ENCODE measurements at places on chromosomes 12 and 14.
A peak's percentile ranks its signal among the peaks of the same experiment; 100 is the strongest.

DNA sequence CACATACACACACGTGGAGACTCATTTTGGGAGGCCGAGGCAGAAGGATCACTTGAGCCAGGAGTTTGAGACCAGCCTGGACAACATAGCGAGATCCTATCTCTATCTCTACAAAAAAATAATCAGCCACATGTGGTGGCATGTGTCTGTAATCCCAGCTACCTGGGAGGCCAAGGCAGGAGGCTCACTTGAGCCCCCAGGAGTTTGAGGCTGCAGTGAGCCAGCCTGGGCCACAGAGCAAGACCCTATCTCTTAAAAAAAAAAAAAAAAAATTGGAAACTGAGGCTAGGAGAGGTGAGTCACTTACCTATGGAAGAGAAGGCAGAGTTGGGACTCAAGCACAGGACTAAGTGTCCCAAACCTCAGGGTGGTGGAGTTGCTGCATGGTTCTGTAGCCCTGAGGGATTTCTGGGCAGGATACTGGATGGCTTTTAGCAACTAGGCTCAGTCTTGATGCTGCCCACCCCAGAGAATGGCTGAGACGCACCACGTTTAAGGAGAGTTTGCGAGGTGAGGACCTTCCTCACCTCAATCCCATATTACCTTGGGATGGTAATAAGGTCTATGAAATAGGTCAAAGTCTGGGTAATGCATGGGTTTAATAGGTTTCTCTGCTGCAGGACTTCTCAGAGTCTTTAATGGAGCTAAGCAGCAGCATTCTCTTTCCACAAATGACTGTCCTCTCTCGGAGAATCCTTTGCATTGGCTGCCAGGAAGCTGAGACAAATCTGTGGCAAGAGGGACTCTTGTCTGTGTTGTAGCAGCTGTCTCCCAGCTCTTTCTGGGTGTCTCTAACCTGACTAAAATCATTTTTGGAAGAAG, 35.6 kb downstream of the SH2B3 start:
- H3K36me3 ChIP-seq: peaks cover 52% of the 10 kb centered on the region
- peak overlapping the region; percentile 47 for H3K27ac ChIP-seq
- no peak overlapping the region for H3K4me3 ChIP-seq

GRCh38 chr12:56995930-56996496, 10.3 kb downstream of the ZBTB39 start:
- no peaks in the 10 kb centered on the region for H3K36me3 ChIP-seq
- H3K4me3 ChIP-seq: no peak overlapping the region
- peaks cover 11% of the 10 kb centered on the region for H3K4me1 ChIP-seq
- H3K27ac ChIP-seq: no peak overlapping the region

GRCh38 chr12:110543252-110543959, 39.7 kb downstream of the PPTC7 start:
- peaks cover 27% of the 10 kb centered on the region for H3K4me1 ChIP-seq
- peak overlapping the region; percentile 86 for H3K27ac ChIP-seq
- no peak overlapping the region for H3K4me3 ChIP-seq
- DNase-seq: peak; percentile 80

GRCh38 chr12:96878704-96879103, 28.4 kb upstream of the NEDD1 start:
- H3K27me3 ChIP-seq: no peaks in the 10 kb centered on the region
- H3K27ac ChIP-seq: no peak overlapping the region
- H3K36me3 ChIP-seq: no peaks in the 10 kb centered on the region
- no peak overlapping the region for H3K4me3 ChIP-seq
- H3K4me1 ChIP-seq: no peaks in the 10 kb centered on the region
- DNase-seq: no peak

GRCh38 chr12:11758510-11759493, 109.3 kb downstream of the ETV6 start:
- H3K4me3 ChIP-seq: no peak overlapping the region
- peaks cover 80% of the 10 kb centered on the region for H3K4me1 ChIP-seq
- no peaks in the 10 kb centered on the region for H3K27me3 ChIP-seq
- peak; percentile 80 for DNase-seq

GRCh38 chr14:104132981-104133380, 5.4 kb upstream of the KIF26A start:
- no peak overlapping the region for H3K27ac ChIP-seq
- peaks cover 29% of the 10 kb centered on the region for H3K4me1 ChIP-seq
- DNase-seq: no peak
- no peaks in the 10 kb centered on the region for H3K36me3 ChIP-seq
- H3K4me3 ChIP-seq: no peak overlapping the region

GRCh38 chr12:49046129-49046895, 14.3 kb downstream of the KMT2D start:
- no peak overlapping the region for H3K4me3 ChIP-seq
- H3K27ac ChIP-seq: no peak overlapping the region
- H3K36me3 ChIP-seq: peaks cover 100% of the 10 kb centered on the region
- H3K27me3 ChIP-seq: no peaks in the 10 kb centered on the region
- H3K4me1 ChIP-seq: no peaks in the 10 kb centered on the region

DNA sequence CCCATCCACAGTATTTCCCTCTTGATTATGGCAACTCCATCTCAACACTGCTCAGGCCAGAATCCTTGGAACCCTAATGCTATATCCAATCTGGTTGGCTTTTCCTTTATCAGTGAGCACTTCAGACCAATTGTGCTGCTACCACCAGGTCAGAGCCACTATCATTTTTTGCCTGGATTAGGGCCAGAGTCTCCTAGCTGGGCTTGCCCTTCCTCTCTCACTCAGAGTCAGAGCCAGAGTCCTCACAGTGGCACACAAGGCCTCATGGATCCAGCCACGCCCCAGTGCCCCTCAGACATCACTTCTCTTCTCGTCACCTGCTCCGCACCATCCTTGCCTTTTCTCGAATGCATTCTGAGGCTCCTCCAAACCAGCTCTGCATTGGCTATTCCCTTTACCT, 211.1 kb downstream of the ANO6 start:
- H3K27me3 ChIP-seq: no peaks in the 10 kb centered on the region

- no peaks in the 10 kb centered on the region for H3K4me1 ChIP-seq
- H3K36me3 ChIP-seq: no peaks in the 10 kb centered on the region
- no peak overlapping the region for H3K4me3 ChIP-seq
- no peaks in the 10 kb centered on the region for H3K27me3 ChIP-seq
- DNase-seq: no peak
These were observed 885.5 kb upstream of the FBXO33 start for GRCh38 chr14:40317690-40318089.

GRCh38 chr12:67590149-67590790, 58.3 kb upstream of the DYRK2 start:
- no peak overlapping the region for H3K27ac ChIP-seq
- peak; percentile 60 for DNase-seq
- H3K27me3 ChIP-seq: no peaks in the 10 kb centered on the region
- H3K4me1 ChIP-seq: no peaks in the 10 kb centered on the region
- H3K4me3 ChIP-seq: no peak overlapping the region
- H3K36me3 ChIP-seq: no peaks in the 10 kb centered on the region

DNA sequence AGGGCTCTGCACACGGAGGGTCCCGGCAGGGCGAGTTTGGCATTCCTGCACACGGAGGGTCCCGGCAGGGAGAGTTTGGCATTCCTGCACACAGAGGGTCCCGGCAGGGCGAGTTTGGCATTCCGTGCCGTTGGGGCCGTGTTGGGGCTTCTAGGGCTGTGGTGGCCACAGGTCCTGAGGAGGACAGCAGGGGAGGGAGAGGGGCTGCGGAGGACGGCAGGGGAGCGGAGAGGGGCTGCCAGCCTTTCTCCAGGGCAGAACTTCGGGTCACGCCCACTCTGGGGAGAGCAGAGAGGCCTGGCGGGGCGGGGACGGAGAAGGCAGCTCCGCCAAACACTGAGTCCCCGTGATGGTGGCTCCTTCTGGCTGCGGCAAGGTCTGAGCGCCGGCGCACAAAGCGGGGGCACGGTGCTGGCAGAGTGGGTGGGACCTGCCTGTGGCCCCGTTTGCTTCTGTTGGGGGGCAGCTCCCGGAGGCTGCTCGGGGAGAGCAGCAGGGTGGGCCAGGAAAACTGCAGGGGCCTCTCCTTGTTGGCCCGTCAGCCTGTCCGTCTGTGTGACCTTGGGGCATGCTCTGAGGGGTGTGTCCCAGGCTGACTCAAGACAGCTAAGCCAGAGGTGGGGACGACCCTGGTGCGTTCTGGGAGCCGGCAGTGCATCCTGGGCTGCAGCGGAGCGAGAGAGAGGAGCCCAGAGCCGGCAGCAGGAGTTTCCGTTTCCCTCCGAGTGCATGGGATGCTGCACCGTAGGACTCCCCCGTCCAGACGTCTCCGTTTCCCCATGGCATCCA, 60.2 kb downstream of the LRCOL1 start:
- peak; percentile 65 for DNase-seq
- no peaks in the 10 kb centered on the region for H3K27me3 ChIP-seq
- no peaks in the 10 kb centered on the region for H3K4me1 ChIP-seq
- no peak overlapping the region for H3K27ac ChIP-seq
- no peak overlapping the region for H3K4me3 ChIP-seq

DNA sequence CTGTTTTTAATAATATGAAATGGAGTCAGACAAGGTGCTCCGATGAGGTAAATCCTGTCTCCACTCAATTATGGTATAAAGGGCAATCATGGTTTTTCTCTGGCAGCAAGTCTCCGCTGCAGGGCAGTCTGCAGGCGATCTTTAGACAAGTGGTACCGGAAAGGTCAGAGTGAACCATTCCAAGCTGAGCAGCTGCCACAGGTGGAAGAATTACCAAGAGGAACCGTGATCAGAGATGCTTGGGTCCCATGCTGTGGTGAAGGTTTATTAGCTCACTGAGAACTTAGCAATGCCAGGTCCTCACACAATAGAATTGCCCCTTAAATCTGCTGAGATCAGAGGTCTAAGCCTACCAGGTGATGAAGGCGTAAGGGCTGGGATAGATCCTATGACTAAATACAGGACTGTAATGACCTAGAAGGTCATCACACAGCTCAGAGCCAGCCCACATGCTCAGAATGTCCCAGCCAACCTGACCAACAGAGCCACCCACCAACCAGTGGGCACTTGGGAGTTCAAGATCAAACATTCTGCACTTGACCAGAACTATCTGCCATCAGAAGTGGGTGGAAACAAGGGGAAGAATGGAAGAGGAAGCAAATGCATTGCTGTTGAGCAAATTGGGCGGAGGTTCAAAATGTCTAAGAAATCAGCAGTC, 175.2 kb upstream of the BCL2L14 start:
- H3K27me3 ChIP-seq: no peaks in the 10 kb centered on the region
- no peaks in the 10 kb centered on the region for H3K4me1 ChIP-seq
- no peak overlapping the region for H3K4me3 ChIP-seq
- H3K27ac ChIP-seq: no peak overlapping the region
- peaks cover 14% of the 10 kb centered on the region for H3K36me3 ChIP-seq

GRCh38 chr12:1425396-1425729, 169.0 kb downstream of the FBXL14 start:
- H3K36me3 ChIP-seq: peaks cover 9% of the 10 kb centered on the region
- DNase-seq: no peak
- H3K4me1 ChIP-seq: no peaks in the 10 kb centered on the region
- no peak overlapping the region for H3K4me3 ChIP-seq
- H3K27ac ChIP-seq: no peak overlapping the region

GRCh38 chr12:24743941-24744793, 204.7 kb downstream of the BCAT1 start:
- no peak overlapping the region for H3K4me3 ChIP-seq
- no peaks in the 10 kb centered on the region for H3K4me1 ChIP-seq
- H3K27ac ChIP-seq: no peak overlapping the region
- no peaks in the 10 kb centered on the region for H3K36me3 ChIP-seq

GRCh38 chr14:69204753-69205152, 13.5 kb downstream of the EXD2 start:
- H3K4me1 ChIP-seq: peaks cover 7% of the 10 kb centered on the region
- peaks cover 25% of the 10 kb centered on the region for H3K36me3 ChIP-seq
- H3K4me3 ChIP-seq: no peak overlapping the region
- H3K27me3 ChIP-seq: no peaks in the 10 kb centered on the region

DNA sequence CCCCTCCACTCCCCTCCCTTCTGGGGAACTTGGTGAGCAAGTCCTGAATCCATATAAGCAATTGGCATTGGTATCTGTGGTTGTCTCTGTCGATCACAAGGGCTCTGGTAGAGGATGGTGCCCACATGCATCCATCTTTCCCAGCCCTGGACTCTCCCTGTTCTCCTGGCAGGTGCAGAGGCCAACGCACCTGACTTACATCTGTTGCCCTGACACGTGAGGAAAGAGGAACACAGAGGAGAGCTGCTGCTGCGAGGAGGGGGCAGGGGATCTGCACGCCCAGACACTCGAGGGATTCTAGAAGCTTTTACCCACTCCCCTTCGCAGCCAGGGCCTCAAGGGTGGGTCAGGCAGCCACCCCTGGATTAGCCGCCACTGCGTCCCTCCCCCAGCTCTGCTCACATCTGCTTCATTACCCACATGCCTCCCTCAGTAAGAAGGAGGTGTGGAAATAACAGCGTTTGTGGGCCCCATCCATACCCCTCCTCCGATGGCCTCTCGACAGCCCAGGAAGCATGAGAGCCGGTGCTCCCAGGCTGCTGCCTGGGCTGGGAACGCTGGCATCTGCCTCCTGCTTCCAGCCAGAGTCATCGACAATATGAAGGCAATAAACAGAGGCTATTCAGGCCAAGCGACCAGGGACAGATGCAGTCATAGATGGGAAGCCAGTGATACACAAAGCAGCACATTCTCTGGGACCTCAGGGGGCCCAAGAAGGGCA, 56.5 kb downstream of the KDM2B start:
- H3K4me1 ChIP-seq: no peaks in the 10 kb centered on the region
- H3K27me3 ChIP-seq: no peaks in the 10 kb centered on the region
- H3K27ac ChIP-seq: no peak overlapping the region
- peaks cover 40% of the 10 kb centered on the region for H3K36me3 ChIP-seq

GRCh38 chr12:130880411-130880885, 8.6 kb downstream of the RAN start:
- no peaks in the 10 kb centered on the region for H3K27me3 ChIP-seq
- H3K4me3 ChIP-seq: peak overlapping the region; percentile 12
- H3K27ac ChIP-seq: no peak overlapping the region
- peaks cover 19% of the 10 kb centered on the region for H3K36me3 ChIP-seq

- H3K36me3 ChIP-seq: no peaks in the 10 kb centered on the region
- H3K27me3 ChIP-seq: no peaks in the 10 kb centered on the region
- H3K27ac ChIP-seq: no peak overlapping the region
- H3K4me3 ChIP-seq: no peak overlapping the region
- no peaks in the 10 kb centered on the region for H3K4me1 ChIP-seq
These were observed 687.1 kb upstream of the FBXO33 start for GRCh38 chr14:40119321-40119720.

DNA sequence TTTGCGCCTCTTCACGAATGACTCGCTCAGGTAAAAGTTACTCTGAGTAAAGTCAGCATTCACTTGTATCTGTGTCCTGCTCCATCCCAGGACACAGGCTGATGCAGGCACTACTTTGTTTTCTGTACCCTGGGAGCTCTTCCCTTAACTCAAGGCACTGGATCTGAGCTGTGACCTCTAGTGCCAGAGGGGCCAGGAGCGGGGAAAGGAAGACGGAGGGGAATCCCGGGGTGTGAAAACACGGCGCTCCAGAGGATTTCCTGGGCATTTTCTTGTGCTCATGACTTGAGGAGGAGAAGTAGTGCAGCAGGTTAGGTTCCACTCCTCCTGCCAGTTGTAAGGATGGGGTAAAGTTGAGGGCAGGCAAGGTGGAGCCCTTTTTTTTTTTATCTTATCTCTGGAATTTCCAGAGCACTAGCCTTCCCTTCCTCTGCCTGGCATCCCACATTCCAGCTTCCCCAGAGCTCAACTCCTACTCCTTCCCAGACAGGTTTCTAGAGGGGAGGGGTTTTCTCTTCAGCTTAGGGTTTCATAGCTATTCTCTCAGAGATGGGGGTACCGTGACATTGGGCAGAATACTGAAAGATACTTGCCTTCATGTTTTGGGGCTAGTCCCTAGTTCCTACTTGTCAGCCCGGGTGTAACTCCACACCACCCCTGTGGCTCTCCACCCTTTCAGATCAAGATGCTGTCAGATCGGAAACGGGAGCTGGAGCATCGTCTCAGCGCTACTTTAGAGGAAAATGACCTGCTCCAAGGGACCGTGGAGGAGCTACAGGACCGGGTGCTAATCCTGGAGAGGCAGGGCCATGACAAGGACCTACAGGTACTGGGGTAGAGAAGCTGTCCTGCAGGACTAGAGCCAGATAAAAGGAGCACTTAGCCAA, 52.3 kb downstream of the RAB35 start:
- H3K27me3 ChIP-seq: no peaks in the 10 kb centered on the region
- H3K4me1 ChIP-seq: no peaks in the 10 kb centered on the region
- H3K36me3 ChIP-seq: no peaks in the 10 kb centered on the region
- H3K27ac ChIP-seq: no peak overlapping the region

Measured in stomach (tissue), 19 donors.